GM10248 (cell line): ENCODE measurements at places on chromosomes 5 and 9.

DNA sequence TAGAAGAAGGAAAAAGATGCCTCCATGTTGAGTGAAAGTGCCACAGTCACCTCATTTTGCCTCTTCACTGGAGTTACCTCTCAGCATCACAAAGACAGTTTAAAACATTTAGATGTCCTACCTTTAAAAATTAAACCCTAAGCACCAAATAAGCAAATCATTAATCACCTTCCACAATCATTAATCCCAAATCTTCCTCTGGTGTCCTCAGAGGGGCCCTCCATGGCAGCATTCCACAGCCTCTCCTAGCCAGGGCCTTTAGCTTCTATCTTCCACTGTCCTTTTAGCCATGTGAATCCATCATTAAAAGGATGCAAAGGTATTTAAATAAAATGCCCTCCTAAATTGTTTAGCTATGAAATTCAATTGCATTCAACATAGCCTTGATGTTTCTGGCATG lies 310.8 kb downstream of the PDE4D start:
- no peak for DNase-seq

DNA sequence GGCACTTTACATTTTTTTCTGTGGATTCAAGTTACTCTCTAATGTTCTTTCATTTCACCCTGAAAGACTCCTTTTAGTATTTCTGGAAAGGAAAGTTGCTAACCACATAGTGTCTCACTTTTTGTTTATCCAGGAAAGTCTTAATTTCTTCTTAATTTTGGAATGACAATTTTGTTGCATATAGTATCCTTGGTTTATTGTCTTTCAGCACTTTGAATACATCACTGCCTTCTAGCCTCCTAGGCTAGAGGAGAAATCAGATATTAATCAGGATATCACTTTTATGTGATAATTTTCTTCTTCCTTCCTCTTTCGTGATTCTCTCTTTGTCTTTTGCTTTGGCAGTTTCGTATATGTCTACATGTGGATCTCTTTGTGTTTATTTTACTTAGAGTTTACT lies 11.4 kb downstream of the ADGRV1 start:
- no peak for DNase-seq

GRCh38 chr5:157336423-157336744 lies 70.5 kb downstream of the CYFIP2 start:
- no peak for DNase-seq

DNA sequence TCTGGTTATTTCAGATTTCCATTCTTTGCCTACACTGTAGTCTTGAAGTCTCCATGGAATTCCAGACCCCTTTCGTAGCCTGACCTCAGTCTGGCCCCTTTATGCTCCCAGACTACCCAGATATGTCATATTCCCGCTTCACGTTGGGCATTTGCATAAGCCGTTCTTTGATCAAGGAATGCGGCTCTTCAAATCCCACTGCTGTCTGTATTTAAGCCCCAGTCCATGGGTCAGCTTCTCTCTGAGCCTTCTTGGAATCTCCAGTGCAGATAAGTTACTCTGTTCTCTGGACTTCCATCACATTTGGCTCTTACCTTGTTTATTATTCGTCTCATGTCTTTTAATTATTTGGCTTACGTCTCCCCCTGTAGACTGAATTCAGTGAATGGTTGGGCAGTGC lies 97.4 kb downstream of the PARP8 start:
- no peak for DNase-seq

- no peak for DNase-seq
These were observed 115.8 kb downstream of the DAB2IP start for GRCh38 chr9:121767171-121767769.

DNA sequence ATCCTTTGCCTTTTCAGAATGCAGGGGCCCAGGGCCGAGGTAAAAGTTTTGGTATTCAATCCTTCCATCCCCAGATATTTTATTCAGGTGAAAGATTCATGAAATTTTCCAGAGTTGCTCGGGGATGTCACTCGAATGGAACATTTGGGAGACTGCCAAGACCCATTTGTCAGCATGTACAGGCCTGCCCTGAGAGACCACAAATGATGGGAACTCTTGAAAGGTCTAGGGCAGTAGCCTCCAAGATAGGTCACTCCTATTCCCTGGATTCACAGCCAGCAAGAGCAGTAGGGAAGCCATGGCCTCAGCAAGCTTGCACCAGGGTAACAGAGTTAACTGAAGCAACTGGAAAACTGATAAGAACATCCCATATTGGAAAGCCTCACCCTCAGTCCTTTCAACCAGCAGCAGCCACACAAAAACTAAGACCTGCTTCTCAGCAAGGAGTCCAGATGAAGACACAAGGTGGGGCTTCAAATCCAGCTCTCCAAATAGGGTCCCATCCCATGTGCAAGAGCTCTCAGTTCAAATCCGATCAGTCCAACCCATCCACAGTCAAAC lies 12.5 kb downstream of the CARD6 start:
- DNase-seq, result no peak

- DNase-seq, result no peak
These were observed 48.2 kb downstream of the ABCA1 start for GRCh38 chr9:104879555-104880309.

DNA sequence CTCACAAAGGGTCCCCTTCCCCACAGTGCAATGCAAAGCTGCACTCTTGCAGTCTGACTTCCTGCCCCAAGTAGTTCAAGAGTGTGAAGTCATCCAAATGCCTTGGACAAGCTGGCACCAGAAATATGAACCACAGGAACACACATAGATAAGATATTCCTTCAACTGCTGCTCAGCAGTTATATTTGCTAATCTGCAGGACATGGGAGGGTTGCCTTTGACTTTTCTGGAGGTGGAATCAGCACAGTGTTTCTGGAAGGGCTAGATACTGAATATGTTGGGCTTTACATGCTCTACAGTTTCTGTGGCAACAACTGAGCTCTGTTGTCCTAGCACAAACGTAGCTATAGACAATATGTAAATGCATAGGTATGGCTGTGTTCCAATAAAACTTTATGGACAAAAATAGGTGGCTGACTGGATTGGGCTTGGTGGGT lies 96.7 kb upstream of the PCA3 start:
- no peak for DNase-seq

- no peak for DNase-seq
These were observed 2.4 kb downstream of the CD180 start for GRCh38 chr5:67194166-67194565.

GRCh38 chr9:1492156-1492555 lies 442.0 kb downstream of the DMRT2 start:
- no peak for DNase-seq

DNA sequence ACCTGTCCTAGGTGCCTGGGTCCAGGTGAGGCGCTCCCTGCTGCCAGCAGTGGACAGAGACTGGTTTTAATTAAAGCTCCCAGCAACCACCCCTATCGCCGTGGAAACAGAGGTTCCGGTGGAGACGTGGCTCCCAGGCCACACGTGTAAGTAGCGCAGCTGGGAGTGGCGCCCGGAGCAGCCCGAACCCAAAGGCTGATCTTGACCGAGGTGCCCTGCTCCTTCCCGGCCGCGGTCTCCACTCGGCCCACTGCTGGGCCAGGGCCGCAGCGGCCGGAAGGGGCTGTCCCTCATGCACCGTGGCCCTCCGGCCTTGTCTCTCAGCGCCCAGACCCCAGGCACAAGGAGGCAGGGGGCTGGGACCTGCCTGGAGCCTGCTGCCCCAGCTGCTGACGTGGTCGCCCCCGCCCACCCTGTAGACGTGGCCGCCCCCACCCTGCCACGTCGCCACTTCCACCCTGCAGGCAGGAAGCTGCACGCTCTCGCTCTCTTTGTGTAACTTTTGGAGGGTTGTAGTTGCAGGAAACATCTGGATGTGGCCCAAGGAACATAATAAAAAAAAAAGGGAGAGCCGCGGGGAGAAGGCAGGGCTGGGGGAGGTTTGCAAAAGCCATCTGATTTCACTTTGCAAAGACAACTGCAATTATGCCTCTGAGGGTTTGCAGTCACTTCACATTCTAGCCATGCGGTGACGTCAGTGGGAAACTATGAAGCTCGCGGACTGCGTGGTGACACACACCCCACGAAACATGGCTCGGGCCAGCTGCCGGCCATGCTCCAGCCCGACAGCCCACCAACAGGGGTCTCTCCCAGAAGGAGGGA lies 129.9 kb downstream of the RXRA start:
- peak; percentile 65 for DNase-seq

GRCh38 chr9:132027752-132028663 lies 51.7 kb downstream of the MED27 start:
- DNase-seq, result no peak

DNA sequence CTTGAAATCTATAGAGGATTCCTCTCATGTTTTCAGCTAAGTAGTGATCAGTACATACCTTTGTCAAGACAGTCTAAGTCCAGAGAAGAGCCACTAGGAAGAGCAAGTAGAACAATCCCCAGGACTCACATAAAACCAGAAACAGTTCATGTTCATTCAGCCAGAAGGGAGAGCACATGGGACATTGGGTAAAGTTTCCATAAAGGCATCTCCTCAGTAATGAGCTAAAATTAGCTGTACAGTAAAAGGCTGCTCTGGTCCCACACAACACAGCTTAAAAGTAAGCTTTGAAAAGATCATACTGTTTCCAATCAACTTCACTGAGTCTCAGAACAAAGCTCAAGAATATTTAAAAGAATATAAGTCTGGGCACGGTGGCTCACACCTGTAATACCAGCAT lies 32.4 kb downstream of the HOMER1 start:
- DNase-seq, result no peak

GRCh38 chr9:91289244-91289643 lies 72.5 kb downstream of the AUH start:
- DNase-seq, result no peak

- DNase-seq, result no peak
These were observed 22.2 kb downstream of the ITGA1 start for GRCh38 chr5:52809884-52810283.

- DNase-seq, result no peak
These were observed 757 bp downstream of the TMEM250 start for GRCh38 chr9:136117916-136118319.

- no peak for DNase-seq
These were observed 86.4 kb downstream of the DCP2 start for GRCh38 chr5:113062869-113063508.

DNA sequence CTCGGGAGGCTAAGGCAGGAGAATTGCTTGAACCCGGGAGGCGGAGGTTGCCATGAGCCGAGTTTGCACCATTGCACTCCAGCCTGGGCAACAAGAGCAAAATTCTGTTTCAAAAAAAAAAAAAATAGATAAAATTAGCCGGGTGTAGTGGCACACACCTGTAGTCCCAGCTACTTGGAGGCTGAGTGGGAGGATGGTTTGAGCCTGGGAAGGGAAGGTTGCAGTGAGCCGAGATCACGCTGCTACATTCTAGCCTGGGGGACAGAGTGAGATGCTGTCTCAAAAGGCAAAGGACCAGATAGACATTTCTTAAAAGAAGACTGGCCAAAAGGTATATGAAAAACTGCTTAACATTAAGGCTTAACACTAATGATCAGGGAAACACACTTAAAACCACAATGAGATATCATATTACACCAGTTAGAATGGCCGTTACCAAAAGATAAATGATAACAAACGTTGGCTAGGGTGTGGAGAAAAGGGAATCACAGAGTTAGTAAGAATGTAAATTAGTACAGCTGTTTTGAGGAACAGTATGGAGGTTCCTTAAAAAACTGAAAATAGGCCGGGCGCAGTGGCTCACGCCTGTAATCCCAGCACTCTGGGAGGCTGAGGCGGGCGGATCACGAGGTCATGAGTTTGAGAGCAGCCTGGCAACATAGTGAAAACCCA lies 10.1 kb upstream of the MARVELD2 start:
- DNase-seq, result no peak

DNA sequence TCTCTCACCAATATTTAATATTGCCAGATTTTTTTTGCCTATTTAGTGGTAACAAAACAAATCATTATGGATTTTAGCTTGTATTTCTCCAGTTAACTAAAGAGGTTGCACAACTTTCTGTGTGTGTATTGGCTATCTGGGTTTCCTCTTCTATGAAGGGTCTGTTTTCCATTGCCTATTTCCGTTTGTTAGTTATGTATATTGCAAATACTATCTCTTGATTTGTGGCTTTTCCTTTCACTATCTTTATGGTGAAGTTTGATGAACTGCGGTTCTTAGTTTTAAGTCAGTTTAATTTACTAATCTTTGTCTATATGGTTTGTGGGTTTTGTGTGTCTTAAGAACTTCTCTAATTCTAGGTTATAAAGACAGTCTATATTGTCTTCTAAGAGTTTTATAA lies 136.3 kb downstream of the CEP120 start:
- DNase-seq, result no peak

GRCh38 chr9:2876726-2877125 lies 32.8 kb upstream of the PUM3 start:
- DNase-seq, result no peak

DNA sequence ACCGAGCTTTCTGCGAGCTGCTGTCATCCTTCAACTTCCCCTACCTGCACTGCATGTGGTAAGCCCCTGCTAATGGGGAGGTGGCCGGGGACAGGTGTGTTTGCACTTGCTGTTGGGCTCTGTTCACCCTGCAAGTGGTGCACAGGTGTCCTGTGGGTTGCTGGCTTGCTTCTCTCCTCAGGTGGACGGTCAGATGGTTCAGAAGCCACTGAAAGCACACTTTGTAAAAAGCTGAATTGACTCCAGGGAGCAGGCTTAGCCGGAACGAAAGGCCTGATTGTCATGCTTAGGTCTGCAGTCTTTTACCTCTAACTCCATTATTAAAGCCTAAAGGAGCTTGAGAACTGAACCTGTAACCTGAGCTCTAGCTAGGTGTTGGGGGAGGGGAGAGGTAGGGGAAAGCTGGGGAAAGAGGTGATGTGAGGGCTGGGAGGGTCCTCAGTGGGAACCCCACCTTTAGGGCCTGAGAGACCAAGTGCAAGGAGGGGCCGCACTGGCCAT lies 37.6 kb downstream of the ACER2 start:
- DNase-seq, result no peak

DNA sequence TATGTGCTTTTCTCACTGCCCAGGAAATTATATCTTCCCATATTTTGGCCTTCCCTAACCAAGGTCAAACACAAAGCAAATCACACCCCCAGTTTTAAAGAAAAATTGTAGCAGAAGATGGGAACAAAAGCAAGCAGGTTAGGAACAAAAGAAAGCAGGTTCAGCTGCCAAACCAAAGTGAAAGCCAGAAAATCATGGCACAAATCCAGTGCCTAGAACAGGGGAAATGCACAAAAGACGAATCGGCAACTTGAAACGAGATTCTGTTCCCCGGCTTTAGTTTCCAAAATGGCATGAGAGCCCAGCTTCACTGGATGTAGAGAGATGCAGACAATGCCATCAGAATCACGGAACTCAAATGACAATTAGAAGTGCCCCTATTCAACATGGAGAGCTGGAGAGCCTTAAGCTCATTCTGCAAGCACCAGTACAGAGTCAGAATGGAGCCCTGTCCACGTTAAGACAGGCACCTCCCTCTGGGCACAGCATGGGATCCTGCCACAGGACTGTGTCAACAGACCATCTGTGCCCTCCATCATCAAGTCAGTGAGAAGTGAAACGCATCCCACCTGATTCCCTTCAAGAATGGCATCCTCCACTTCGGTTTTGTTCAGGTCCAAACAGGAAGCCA lies 13.8 kb downstream of the DNAH5 start:
- DNase-seq, result no peak

- no peak for DNase-seq
These were observed 229.5 kb downstream of the KIAA0825 start for GRCh38 chr5:94388773-94389514.

- no peak for DNase-seq
These were observed 17.8 kb upstream of the GLIS3 start for GRCh38 chr9:4317681-4318080.

GRCh38 chr9:33878691-33879366 lies 61.9 kb downstream of the UBE2R2 start:
- DNase-seq, result no peak
